SHP77 treated with DMSO at 0.1 percent for 48 hours (cell line): ENCODE measurements at places on chromosomes 13 and 19.

DNA sequence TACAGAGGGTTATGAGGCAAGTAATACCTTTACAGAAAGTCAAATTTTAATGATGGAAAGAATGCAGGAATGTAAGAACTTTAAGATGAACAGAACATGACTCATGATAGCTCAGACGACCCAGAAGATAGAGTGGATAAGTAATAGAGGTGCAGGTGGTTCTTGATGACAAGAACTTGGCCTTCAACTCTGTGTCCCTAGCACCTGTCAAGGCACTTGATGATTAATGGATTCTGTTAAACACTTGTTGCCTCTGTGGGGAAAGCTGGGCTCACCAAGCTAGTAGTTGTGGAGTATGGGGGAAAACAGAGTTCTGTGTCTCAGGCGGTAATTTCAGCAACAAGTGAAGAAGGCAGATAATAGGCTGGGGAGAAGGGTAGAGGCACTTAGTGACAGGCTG, 306.2 kb downstream of the ATP8A2 start:
- no peak for DNase-seq

DNA sequence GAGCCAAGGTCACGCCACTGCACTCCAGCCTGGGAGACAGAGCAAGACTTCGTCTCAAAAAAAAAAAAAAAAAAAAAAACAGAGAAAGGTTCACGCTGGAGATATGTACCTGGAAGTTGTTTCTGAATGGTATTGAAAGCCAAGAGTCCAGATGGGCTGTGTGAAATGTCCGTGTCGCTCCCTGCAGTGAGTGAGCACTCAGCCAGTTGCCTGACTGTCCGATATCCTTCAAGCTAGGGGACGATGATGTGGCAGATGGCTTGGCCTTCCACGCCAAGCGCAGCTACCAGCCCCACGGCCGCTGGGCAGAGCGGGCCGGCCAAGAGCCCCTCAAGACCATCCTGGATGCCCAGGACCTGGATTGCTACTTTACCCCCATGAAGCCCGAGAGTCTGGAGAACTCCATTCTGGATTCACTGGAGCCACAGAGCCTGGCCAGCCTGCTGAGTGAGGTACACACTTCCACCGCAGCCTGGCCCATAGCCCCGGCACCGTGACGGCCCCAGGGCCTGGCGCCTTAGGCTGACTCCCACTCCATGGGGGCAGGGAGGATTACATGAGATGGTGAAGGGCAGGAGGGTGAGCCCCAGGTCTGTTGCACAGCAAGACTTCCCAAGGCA, 11.7 kb upstream of the OVOL3 start:
- DNase-seq, result no peak

- no peak for DNase-seq
Measured at GRCh38 chr13:98044301-98044700, 90.8 kb downstream of the IPO5 start.

GRCh38 chr19:41422955-41423354, 4.2 kb downstream of the B3GNT8 start:
- DNase-seq, result no peak

GRCh38 chr19:5563008-5563431, 4.7 kb downstream of the TINCR start:
- DNase-seq, result no peak

- peak; percentile 86 for DNase-seq
Measured at GRCh38 chr19:16587833-16588823, 15.9 kb upstream of the SLC35E1 start.

- DNase-seq, result no peak
Measured at GRCh38 chr19:13796301-13797057, 1.2 kb downstream of the ZSWIM4 start.

GRCh38 chr19:11168568-11168967, 13.0 kb upstream of the SPC24 start:
- DNase-seq, result no peak

GRCh38 chr13:93889430-93889951, 590.0 kb downstream of the DCT start:
- no peak for DNase-seq

DNA sequence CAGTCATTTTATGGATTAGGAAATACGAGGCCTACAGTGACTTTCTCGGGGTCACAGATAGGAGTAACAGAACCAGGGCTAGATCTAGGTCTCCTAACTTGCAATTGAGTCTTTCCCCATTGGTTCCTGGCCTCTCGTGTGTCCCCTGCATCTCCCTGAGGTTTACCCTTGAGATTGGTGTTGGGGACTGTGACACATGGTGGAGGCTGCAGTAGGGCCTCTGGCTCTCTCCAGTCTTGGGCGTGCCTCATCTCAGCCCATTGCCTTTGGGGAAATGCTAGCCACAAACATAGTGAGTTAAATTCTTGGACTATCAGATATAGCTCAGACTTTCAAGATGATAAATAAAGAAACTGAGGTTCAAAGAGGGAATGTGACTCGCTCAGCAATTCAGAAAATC, 212.1 kb downstream of the KCNRG start:
- DNase-seq, result no peak

DNA sequence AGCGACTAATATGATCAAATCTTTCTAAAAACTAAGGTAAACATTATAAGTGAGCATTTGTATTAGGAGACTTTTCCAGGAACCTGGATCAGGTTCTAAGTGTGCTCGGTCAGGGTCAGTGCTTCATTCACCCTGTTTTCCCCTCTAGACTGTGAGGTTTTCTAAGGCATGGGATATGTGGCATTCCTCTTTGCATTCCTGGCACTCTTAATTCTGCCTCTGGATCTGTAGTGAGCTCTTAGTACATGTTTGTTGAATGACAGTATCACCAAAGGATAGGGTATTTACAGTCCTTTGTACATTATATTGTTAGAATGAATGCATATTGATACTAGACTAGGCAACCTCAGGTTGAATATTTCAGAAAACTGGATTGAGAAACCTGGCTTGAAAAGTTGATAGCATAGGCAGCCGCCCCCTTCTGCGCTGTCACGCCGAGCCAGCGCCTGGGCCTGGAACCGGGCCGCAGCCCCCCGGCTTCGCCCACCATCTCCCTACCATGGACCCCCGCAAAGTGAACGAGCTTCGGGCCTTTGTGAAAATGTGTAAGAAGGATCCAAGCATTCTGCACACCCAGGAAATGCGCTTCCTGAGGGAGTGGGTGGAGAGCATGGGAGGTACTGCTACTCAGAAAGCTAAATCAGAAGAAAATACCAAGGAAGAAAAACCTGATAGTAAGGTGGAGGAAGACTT, 156.5 kb downstream of the KCNRG start:
- DNase-seq, result no peak

GRCh38 chr13:94798738-94799137, 86.4 kb upstream of the SOX21 start:
- DNase-seq, result no peak

DNA sequence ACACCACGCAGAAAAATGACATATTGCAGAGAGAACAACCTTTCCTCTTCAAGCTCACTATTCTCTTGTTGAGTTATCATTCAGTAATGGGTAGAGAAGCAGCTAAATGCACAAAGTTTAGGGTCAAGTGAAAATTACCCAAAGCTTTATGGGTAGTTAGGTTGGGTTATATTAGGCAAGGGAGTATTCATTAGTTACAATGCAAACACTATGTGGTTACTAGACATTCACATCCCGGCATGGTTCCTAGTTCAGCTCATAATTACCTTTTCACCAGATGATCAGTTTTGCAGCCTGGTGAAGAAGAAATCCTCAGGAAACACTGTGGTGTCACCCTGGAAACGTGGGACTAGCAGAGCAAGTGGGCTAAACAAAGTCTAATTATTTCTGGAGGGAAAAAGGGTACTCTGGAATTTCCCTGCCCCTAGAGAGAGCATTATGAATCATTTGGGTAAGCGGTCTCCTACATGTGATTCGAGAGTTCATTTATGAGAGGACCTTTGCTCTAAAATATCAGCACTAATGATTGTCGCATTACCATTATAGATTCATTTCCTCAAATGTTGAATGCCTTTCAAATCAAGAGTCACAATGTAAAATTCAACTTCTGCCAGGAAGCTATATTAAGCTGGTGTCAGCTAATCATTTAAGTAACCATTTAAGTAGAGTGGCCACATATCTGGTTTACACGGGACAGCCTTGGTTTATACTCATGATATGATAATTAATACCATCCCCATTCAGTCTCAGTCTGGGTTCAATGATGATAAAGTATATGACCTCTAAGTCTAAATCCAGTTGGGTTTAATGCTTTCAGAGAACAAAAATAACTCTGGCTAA, 1208.0 kb downstream of the DIAPH3 start:
- no peak for DNase-seq

- peak; percentile 6 for DNase-seq
Measured at GRCh38 chr19:32464279-32464678, 58.7 kb downstream of the DPY19L3 start.

- DNase-seq, result no peak
Measured at GRCh38 chr19:46717716-46718143, 816 bp upstream of the PRKD2 start.

DNA sequence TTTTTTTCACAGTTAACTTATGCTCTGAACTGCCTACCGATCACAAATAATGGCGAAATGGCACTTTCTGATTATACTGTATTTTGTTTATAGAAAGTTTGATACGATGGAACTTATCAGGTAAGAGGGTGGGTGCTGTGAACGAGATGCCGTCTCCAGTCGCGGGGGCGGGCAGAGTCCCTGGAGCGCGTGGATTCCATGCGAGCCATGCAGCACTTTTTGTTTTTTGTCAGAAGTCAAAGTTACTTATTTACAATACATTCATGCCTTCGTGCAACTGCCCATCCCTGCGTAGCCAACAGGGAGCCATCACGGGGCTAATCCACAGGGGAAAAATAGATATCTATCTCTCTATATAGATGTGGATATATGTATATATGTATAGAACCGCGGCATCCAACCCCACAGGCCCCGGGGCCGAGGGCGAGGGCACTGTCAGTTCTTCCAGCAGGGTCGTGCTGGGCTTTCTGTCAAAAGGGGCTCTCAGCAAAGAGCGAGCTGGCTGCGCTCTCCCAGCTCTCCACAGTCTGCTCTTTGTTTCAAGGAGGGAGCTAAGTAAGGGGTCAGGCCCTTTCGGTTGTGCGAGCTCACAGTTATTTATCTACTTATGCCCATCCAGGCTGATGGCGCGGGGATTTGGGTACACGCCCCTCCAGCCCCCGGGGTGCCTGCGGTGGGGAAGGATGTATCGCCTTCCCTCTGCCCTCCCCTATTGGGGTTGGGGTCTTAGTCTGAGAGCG, 3.4 kb downstream of the SLITRK1 start:
- no peak for DNase-seq

DNA sequence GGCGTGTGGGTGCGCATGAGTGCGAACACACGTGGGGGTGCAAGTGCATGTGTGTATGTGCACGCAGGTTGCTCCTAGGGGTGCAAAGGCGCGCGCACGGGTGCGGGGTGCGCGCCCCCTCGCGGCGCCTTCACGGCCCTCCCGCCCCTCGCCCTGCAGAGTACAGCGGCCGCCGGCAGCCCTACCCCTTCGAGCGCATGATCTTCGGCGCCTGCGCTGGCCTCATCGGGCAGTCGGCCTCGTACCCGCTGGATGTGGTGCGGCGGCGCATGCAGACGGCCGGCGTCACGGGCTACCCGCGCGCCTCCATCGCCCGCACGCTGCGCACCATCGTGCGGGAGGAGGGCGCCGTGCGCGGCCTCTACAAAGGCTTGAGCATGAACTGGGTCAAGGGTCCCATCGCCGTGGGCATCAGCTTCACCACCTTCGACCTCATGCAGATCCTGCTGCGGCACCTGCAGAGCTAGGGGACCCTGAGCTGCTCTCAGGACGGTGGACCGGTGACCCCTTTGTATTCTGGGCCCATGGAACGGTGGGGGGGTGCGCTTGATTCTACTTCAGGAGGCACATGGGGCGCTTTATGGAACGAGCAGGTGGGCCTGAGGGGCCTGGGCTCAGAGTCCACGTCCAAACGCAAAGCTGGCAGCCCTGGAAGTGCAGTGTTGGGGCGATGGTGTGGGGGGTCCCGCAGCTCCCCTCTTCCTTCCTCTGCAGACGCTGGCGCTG, 27.7 kb downstream of the TMEM161A start:
- no peak for DNase-seq

DNA sequence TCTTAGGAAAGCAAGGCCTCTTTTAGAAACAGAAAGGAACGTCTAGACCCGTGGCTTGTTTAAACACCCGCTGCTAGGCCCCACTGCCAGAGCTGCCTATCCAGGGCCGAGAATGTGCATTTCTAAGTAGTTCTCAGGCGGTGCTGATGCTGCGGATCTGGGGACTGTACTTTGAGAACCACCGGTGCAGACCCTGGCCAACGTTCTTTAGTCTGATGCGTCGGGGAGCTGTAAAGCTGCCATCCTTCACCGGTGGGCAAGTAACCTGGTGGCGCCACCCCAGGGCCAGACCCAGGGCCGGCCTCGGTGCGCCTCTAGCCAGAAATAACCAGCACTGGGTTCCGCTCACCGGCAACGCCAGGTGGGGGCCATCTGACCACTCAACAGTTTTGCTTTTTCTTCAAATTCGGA, 47.1 kb downstream of the TGDS start:
- DNase-seq, result peak; percentile 95

- DNase-seq, result no peak
Measured at GRCh38 chr13:42893214-42893671, 98.8 kb downstream of the EPSTI1 start.

- no peak for DNase-seq
Measured at GRCh38 chr19:4181053-4181508, 1.3 kb downstream of the SIRT6 start.

GRCh38 chr13:20473139-20473538, 52.5 kb downstream of the CRYL1 start:
- no peak for DNase-seq
